ENCODE measurements at places on chromosomes 2 and 18.

DNA sequence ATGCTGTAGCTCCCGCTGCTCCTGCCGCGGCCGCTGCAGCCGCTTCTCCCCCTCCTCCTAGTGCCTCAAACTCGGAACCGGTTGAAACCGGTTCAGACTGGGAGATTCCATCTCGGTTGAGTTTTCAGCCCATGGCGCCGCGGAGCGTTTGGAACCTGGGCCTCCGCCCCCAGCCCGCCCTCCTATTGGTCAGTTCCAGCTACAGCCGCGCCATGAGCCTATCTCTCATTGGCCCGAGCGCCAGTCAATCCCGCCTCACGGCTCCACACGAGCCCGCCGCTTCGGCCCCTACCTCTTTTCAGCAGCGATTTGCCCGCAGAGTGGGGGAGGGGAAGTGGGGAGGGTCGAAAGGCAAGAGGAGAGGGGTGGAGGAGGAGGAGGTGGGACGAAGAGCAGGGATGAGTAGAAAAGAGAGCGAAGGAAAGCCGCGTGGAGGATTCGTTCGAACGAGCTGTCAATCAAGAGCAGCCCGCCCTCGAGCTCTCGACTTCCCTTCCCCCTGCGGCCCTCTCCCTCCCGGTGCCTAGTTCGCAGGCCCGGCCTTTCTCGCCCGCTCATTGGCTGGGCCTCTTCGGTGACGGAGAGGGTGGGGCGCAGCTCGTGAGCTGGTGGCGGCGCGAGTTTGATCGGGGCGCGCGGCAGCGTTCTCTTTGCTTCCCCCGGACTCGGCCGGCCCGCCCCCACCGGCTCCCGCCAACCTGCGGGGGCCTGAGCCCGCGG, at the start of gene XPO1:
XPO1 (minus strand) TSS at position 157 of the 720 bp plus-strand sequence. CDS start 4,459 bp downstream, outside the sequence.
- DNase-seq, result peak; percentile 98

GRCh38 chr18:11121443-11121849, 27.9 kb downstream of the PIEZO2 start:
- DNase-seq, result peak; percentile 17

GRCh38 chr18:23235860-23236259, 100.6 kb downstream of the CABLES1 start:
- no peak for DNase-seq

DNA sequence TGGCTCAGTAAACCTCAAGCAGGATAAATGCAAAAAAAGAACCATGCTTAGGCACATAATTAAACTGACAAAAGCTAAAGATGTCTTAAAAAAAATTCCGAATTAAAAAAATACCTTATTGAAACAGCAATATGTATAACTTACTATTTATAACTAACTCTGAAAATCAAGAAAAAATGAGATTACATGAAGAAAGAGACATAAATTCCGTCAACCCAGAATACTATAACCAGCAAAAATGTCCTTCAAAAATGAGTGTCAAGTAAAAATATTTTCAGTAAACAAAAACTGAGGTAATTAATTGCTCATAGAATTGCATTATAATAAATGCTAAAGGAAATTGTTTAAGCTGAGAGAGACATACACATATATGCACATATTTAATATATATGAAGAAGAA, 474.5 kb upstream of the SYT4 start:
- no peak for DNase-seq

- DNase-seq, result no peak
These were observed 128.7 kb downstream of the CTIF start for GRCh38 chr18:48667276-48668254.

GRCh38 chr2:201971531-201972228, 62.0 kb upstream of the FZD7 start:
- DNase-seq, result no peak

DNA sequence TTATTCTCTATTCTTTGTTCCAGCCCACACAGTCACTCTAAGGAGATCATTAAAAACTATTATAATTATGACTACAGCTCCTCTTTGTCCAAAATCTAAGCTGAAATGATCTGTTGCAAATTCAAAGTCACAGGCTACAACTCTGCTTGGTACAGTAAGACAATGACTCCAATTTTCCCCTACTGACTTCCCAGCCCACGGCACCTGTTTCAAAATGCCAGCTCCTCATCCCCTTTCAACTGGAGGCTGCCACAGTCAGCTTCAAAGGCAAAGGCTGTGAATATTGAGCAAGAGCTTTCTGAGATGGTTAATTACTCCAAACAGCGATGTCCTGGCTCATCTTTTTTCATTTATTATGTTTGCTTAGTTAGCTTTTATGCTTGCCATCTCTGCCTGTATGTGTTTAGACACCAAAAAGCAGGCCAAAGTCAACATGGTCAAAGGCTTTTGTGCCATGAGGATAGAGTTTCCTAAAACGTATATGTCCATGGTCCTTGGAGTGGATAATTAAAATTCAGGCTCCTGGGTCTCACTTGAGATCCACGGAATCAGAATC, 141.1 kb downstream of the DOCK10 start:
- no peak for DNase-seq

Data from retinal pigment epithelial cell (primary cell).